ENCODE measurements at places on chromosomes 16 and 17.

GRCh38 chr17:42189651-42189965, 4.4 kb upstream of the HCRT start:
- no peak for DNase-seq

- no peak for DNase-seq
These were observed 7.3 kb upstream of the CD300H start for GRCh38 chr17:74574489-74575142.

- DNase-seq = no peak
These were observed 37.2 kb downstream of the GRIN2C start for GRCh38 chr17:74822335-74822938.

- no peak for DNase-seq
These were observed 8.1 kb downstream of the PHKB start for GRCh38 chr16:47469227-47469626.

DNA sequence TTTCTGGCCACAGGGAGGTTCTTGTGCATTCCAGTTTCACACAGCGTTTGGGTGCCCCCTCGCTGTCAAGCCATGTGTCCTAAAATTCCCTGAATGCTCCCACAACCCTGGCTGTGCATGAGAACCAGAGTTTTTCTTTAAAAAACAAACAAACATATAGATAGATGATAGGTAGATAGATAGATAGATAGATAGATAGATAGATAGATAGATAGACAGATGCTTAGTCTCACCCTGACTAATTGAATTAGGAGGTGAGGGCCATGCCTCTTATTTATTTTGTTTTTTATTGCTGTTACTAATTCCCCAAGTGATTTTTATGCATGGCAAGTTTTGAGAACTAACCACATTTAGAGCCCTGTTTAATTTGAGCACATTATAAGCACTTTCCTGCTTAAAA, 32.2 kb downstream of the PRSS54 start:
- DNase-seq = no peak

DNA sequence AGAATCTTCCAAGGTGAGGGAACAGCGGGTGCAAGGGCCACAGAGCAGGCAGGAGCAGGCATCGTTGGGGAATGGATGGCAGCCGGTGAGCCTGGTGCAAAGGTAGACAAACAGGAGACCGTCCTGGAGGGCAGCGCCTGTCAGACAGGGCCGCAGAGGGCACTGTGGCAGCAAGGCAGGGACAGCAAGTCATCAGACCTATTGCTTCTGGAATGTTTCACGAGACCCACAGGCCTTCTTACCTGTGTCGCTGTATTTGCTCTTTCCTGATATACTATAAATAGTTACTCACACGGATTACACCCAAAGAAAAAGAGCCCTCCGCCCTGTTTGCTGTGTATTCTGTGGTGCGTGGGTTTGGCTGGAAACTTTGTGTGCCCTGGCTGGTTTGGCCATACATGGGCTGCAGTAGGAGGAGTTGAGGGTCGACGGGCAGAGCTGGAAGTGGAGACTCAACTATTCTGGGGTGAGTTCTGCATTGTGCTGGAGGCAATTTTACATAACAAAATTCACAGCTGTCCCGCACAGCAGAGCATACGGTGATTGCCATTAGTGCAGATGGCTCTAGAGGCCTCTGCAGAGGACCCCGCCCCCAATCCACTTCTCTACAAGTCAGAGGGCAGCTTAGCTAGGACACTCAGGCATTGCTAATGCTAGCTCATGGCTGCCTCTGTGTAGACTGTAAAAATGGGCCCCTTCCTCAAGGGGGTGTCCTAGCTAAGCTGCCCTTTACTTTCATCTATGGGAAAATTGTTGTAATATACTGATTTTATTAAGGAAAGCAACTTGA, 18.6 kb upstream of the POLR3E start:
- no peak for DNase-seq

DNA sequence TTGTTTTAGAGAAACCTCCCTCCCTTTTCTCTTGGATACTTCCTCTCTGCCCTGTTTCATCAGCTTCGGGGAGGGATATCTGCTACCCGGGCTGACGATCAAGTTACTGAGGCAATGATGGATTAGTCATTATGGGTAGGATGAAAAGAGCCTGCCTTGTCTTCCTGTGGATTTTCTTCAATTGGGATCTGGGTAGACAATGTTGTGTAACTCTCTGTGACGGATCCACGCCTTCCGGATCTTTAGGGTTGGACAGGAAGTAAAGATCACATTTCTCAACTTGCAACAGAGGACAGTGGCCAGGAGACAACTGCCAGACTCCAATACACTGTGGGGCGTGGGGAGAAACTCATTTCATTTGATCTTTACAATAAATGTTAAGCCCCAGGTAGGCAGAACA, 11.3 kb upstream of the CHST6 start:
- peak; percentile 69 for DNase-seq

DNA sequence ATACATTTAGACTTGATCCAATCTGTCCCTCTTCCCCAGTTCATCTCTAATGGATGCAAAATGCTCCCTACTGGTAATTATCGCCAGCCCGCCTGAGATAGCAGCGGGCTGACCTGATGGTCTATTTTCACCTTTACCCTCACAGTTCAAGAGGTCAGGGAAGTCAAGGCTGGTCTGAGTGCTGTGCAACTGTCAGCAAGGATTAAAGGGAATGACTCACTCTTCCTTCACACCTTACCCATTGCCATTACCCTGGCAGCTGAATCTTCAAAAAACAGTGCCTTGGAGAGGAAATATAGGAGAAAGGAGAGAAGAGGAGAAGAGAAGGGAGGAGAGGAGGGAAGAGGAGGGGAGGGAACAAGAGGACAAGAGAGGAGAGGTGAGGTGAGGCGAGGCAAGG, 36.3 kb downstream of the GRB7 start:
- DNase-seq = no peak

GRCh38 chr16:68190081-68190480, 45.8 kb downstream of the ESRP2 start:
- no peak for DNase-seq

DNA sequence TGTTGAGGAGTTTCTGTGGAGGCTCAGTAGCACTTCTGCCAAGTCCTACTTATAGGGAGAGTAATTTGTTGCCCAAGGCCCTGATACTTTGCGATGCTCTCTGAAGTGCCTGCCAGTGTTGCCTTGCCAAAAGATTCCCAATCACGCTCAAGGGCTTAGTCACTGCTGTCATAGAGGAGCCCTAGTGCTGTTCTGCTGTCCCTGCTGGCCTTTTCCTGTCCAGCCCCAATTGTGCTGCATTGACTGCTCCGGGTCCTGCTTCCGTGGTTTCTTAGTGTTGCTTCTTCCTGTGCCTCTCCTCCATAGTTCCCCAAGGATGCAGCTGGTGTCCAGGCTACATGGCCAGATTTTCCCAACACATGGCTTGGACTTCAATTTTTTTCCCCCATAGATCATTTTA, 13.9 kb downstream of the NUP93 start:
- DNase-seq = peak; percentile 88

DNA sequence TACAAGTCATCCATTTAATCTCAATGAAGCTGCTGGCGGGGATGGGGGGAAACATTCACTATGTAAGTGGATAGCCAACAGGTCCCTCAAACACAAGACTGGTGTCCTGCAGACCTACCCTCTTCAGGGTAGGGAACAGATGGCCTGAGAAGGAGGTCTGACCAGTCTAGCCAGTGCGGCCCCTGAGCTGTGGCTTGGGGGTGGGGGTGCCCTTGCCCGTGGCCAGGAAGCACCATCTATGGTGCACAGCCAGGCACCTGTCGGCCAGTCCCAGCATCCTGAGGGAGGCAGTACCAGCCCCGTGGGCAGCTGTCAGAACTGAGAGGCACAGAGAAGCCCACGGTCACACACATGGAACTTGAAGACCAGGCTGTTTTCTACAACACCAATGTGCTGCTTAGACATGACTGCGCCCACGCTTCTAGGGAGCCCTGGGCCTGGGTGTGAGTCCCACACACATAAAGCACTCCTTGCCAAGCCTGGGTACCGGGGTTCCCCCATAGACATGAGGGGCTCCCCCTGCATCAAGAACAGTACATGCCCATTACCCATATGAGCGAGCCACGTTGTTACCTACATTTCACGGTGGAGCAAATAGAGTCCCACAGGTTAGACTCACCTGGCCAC, 40.9 kb downstream of the RMI2 start:
- no peak for DNase-seq

GRCh38 chr17:78484271-78485246, 92.6 kb downstream of the DNAH17 start:
- DNase-seq = peak; percentile 68

DNA sequence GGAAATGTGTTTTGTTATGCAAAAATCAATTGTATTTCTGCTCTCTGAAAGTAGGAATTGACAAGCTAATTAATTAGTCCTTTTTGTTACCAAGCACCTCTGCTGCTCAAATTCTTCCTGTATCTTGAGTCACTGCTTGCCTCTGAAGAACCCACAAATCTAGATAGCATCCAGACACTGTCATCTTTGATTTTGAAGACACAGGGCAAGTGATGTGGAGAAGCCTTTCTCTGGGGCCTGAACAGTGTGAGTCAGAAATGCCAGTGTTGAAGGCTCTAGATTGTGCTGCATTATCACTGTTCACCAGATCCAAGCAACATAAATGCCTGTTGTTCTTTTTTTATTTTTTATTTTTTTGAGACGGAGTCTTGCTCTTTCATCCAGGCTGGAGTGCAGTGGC, 10.9 kb upstream of the ST6GALNAC1 start:
- no peak for DNase-seq

GRCh38 chr17:80111702-80112470, 10.5 kb downstream of the GAA start:
- no peak for DNase-seq

DNA sequence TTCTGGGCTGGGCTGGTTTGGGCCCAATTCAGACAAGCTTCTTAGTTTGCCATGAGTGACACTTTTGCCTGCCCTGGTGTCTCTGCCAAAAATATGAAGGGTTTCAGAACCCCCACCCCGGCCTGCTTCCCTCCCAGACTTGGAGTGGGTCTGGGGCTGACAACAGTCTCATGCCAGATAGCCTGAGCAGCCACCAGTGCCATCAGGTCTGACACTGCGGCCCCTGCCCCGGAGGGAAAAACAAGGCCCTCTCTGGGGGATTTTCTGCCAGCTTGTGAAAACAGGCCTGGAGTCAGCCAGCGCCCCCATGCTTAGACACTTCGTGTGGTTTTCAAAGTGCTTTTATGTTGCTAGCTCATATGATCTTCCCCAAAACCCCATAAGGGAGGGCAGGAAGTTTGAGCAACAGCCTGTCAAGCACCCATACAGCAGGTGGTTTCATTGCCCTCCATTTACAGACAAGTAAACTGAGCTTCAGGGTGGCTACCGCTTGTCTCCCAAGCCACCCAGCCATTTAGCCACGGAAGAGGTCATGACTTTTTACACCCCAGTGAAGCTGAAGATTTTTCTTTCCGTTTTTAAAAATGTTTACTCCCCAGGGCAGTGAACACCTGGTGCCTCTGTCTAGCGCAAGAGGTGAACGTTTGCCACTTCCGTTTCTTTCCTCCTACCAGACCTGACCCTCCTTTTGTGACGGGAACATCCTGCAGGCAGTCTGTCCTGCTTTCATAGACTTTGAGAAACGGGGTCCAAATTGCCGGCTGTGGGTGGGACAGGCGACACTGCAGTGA, 300.6 kb downstream of the SEC14L1 start:
- no peak for DNase-seq

DNA sequence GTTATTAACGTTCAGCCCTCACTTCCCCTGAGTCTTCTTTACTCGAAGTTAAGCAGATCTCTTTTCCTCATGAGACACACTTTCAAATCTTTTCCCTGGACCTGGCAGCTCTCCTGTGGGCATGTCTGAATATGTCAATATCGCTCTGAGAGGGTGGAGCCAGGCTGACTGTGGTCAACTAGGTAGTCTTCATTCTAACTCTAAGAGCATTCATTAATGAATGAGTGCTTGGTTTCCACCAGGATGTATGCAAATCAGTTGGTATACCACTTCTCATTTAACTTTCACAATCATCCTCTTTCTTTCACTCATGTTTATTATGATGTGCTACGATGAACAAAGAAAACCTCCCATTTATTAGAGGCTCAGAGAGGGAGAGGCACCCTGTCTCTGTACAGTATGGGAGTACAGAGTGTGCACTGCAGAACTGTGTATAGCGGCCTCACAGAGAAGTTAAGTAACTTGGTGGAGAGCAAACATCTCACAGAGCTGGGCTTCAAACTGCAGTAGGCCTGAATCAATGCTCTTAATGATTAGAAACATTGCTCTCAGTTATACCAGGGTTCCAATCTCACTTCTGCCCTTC, 39.9 kb downstream of the OTOA start:
- DNase-seq = no peak

GRCh38 chr16:72836181-72836580, 211.7 kb downstream of the ZFHX3 start:
- no peak for DNase-seq

DNA sequence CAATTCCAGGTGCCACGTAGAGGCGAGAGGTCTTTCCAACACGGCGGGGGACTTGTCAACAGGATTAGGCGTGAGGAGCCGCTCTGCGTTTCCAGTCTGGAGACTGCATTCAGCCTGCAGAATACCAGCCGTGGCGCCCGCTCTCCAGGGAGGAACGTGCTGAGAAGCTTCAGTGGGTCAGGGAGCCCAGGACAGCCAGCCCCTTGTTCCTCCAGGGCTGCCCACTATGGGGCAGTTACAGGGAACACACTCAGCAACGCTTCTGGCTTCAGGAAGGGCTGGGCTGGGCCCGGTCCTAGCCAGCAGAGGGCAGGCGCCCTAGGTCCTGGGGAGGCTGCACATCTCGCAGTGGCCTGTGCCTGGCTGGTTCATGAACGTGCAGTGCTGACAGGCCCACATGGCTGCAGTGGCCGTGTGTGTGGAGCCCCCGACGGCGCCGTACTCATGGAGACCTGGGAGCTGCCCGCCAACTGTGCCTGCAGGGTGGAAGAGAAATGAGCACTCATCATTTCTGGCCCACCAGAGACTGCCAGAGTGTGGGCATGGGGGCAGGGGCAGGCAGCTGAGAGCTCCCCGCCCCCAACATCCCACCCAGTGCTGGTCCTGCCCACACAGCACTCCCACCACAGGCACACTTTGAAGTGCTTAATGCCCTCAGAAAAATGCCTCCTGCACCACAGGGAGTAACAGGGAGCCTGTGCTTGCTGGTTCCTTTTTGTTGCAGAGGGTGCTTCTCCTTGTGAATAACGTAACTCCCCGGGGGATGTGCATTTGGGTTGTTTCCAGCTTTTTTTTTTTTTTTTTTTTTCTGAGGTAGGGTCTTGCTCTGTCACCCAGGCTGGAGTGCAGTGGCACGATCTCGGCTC, 7.0 kb upstream of the FAAP100 start:
- DNase-seq = no peak

DNA sequence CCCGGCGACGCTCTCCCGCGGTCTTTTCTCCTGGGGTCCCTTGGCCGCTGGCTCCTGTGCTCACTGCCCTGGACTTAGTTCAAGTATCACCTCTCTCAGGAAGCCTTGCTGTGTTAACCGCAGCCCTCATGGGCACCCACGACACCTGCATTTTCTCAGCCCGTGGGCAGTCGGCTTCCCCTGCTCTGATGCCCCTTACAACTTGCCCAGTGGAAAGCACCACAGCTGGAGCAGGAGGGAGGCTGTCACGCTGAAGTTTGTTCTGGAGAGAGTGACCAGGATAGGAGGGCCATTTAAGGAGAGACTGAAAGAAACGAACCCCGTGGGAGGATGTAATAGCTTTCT, 395 bp downstream of the STXBP4 start:
- DNase-seq = peak; percentile 33

GRCh38 chr17:81045590-81046095, 10.7 kb downstream of the BAIAP2 start:
- DNase-seq = no peak

Data from AG08395 (cell line).